D721Med (cell line): ENCODE measurements at places on chromosomes 1 and 21.

GRCh38 chr1:93148001-93148400 lies 32.2 kb downstream of the TMED5 start:
- no peak for DNase-seq

- no peak for DNase-seq
Observed at GRCh38 chr1:48249868-48250267, 27.4 kb downstream of the SLC5A9 start.

GRCh38 chr1:210313921-210314320 lies 14.8 kb upstream of the HHAT start:
- no peak for DNase-seq

- DNase-seq: no peak
Observed at GRCh38 chr1:21592086-21592865, 76.9 kb downstream of the RAP1GAP start.

GRCh38 chr21:27017246-27017645 lies 50.4 kb upstream of the ADAMTS5 start:
- DNase-seq: no peak

- DNase-seq: no peak
Observed at GRCh38 chr1:17414022-17414421, 25.5 kb downstream of the RCC2 start.

DNA sequence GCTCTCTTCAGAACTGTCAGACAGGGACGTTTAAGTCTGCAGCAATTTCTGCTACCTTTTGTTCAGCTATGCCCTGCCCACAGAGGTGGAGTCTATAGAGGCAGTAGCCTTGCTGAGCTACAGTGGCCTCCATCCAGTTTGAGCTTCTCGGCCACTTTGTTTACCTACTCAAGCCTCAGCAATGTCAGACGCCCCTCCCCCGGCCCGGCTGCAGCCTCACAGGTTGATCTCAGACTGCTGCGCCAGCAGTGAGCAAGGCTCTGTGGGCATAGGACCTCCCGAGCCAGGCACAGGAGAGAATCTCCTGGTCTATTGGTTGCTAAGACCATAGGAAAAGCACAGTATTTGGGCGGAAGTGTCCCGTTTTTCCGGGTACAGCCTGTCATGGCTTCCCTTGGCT lies 89.9 kb upstream of the PDC start:
- DNase-seq: no peak

GRCh38 chr1:173253046-173253445 lies 45.9 kb upstream of the TNFSF4 start:
- DNase-seq: no peak

GRCh38 chr1:156499842-156500542 lies 583 bp downstream of the MEF2D start:
- DNase-seq: no peak

DNA sequence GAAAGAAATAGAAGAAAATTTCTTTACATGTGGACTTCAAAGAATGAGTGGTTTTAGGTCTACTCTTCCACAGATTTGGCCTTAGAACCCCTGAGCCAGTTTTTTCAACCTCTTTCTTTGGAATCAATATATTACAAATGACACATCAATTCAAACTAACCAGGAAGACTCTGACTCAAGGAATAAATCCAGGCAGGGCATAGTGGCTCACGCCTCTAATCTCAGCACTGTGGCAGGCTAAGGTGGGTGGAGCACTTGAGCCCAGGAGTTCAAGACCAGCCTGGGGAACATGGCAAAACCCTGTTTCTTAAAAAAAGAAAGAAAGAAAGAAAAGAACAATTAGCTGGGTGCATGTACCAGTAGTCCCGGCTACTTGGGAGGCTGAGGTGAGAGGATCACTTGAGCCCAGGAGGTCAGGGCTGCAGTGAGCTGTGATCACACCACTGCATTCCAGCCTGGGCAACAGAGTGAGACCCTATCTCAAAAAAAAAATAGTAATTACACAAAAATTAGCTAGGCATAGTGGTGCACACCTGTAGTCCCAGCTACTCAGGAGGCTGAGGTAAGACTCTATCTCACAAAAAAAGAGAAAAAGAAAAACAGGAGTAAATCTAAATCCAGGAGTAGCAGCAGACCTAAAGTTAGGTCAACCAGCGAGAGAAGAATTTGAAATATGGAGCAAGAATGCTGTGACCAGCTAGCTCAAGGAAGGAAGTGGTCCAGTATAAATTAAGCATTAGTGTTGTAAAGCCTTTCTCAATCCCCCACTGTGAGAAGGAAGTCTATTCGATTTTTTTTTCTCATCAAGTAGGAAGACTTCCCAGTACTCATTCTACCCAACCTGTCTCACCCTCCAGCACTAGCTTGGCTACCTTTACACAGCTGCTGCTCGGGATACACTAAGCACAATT lies 1.9 kb downstream of the SORT1 start:
- no peak for DNase-seq

- no peak for DNase-seq
Observed at GRCh38 chr1:41765152-41765551, 153.6 kb downstream of the HIVEP3 start.

DNA sequence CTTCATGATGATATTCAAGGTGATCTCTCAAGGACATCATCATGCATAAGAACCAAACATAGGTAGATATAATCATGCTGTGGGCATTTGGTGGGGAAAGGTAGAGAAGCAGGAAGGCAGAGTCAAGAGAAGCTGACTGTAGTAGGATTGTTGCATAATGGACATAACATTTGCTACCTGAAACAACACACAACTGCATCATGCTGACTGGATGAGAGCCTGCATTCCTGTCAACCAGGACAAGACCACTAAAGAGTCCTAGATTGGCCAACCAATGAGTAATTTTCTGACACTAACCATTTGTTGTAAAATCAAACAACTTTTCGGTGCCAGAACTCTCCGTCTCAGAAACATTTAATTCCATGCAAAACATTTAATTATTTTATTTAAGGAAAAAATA lies 377.2 kb downstream of the PLPP3 start:
- DNase-seq: no peak

GRCh38 chr21:39632796-39633442 lies 20.2 kb downstream of the B3GALT5 start:
- no peak for DNase-seq

DNA sequence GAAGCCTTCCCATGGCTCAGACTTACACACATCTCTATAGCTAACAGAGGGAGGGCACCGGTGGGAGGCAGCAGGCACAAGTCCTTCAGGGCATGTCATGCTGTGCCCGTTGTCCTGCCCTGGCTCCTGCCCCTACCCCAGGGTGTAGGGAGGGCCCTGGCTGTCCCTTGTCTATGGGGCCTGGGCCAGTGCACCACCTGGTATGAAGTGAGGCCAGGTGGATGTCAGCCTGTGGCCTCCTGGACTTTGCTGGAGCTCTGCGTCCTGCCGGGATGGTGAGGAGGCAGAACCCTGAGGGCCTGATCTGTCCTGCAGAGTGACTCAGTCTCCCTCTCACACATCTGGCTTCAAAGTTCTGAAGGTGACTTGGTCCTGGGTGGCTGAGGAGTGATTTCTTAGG lies 47.3 kb upstream of the GPR37L1 start:
- no peak for DNase-seq

- no peak for DNase-seq
Observed at GRCh38 chr1:29592731-29593130, 356.4 kb downstream of the PTPRU start.

DNA sequence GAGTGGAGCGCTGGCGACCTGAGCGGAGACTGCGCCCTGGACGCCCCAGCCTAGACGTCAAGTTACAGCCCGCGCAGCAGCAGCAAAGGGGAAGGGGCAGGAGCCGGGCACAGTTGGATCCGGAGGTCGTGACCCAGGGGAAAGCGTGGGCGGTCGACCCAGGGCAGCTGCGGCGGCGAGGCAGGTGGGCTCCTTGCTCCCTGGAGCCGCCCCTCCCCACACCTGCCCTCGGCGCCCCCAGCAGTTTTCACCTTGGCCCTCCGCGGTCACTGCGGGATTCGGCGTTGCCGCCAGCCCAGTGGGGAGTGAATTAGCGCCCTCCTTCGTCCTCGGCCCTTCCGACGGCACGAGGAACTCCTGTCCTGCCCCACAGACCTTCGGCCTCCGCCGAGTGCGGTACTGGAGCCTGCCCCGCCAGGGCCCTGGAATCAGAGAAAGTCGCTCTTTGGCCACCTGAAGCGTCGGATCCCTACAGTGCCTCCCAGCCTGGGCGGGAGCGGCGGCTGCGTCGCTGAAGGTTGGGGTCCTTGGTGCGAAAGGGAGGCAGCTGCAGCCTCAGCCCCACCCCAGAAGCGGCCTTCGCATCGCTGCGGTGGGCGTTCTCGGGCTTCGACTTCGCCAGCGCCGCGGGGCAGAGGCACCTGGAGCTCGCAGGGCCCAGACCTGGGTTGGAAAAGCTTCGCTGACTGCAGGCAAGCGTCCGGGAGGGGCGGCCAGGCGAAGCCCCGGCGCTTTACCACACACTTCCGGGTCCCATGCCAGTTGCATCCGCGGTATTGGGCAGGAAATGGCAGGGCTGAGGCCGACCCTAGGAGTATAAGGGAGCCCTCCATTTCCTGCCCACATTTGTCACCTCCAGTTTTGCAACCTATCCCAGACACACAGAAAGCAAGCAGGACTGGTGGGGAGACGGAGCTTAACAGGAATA lies 4.2 kb downstream of the TFAP2E start:
- no peak for DNase-seq

GRCh38 chr1:15975358-15975804 lies 520 bp downstream of the ZBTB17 start:
- DNase-seq: no peak

GRCh38 chr1:41842326-41842725 lies 76.4 kb downstream of the HIVEP3 start:
- no peak for DNase-seq

DNA sequence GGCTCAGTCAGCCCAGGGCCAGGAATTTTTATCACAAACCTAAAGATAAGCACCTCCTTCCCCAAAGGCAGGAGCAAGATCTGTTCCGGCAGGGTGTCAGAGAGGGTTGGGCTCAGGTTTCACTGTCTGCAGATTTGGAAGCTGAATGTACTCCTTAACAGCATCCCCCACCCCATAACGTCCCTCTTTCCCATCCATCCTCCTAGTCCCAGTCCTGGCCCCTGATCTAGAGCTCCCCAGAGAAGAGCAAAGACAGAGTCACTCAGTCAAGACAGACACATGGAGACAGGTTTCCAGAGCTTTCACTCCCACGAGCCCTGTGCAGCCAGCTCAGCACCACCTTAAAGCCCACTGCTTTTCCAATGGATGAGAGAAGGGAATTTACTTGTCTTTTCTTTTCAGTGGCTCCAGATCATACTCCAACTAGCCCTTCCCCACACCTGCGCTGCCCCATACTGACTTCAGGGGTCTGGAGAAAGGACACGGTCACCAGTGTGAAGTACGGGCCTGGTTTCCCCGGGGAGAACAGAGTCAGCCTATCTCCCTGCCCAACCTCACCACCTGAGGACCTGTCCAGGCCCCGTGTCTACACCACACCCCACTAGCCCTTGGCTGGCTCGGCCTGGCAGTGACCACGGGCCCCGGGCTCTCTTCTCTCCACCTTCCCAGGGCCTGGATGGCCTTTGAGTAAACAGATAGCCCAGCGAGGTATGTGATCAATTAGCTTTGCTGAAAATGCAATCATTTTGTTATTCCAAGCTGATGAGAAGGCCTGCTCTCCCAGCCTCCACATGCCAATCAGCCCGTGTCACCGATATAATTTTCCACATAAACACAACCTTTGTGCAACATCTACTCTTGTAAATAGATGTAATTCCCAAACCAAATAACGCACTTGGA lies 249.1 kb downstream of the FOXD2 start:
- DNase-seq: no peak

DNA sequence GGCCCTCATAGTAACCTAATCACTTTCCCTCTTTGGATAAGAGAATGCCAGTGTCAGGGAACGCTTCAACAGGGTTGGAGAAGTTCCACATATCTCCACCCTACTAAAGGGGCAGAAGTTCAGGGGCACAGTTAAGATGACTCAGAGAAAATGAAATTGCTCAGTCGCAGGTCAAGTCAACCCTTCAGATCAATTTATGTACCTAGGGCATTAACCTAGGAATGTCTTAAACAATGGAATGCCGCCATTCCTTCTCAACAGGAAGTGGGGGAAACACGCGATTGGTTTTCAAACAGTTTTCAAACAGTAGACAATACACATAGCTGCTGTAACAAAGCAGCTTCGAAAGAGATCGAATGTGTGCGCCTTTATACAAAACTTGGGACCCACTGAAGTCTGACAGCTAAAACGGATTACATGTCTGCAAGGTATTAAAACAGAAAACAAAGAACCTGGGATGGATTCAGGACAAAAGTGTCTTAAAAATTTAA lies 897 bp downstream of the SLC25A24 start:
- no peak for DNase-seq

- no peak for DNase-seq
Observed at GRCh38 chr1:176944606-176945005, 219.9 kb downstream of the ASTN1 start.

- no peak for DNase-seq
Observed at GRCh38 chr1:165898837-165899236, 71.4 kb downstream of the UCK2 start.

DNA sequence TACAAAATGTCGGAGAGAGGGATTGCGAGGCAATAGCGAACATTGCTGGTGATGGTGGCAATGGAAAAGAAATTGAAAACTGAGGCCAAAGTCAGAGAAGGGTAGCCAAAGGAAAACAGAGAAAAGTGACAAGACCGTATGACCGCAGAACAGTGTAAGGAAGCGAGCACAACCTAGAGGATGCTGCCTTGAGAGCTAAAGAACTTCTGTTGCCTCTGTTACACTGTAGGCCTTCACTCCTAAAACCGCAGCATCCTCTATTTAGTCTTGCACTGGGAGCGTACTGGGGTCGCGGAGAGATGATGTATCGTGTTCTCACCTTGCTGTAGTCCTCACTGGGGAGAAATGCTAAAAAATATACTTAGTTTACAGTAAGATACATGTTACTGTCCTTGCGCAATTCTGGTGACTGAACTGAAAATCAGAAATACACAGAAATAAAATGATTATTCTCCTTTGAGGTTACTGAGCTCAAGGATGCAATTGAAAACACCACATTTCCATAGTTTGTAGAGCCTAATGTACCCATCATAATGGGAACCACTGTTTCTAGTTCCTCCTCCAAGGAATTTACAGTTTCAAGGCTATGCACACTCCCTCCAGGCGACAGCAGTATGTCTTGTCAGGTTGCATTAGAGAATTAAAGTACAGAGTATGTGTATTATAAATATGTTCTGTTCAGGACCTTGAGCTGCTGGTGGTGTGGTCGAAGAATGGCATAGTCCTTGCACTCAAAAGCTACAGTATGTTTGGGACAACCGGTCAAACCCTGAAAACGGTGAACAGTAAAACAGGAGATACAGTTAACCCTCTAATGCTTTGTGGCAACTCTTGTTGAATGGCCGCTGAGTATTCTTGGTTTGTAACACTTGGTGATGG lies 1.3 kb downstream of the NEK7 start:
- no peak for DNase-seq

GRCh38 chr1:18855573-18855972 lies 3.9 kb downstream of the TAS1R2 start:
- no peak for DNase-seq
